ENCODE measurements at places on chromosomes 3 and 15.

- DNase-seq: peak; percentile 49
These were observed 57.7 kb downstream of the PRTG start for GRCh38 chr15:55685286-55685685.

- DNase-seq: no peak
These were observed 3.5 kb upstream of the ISG20 start for GRCh38 chr15:88635318-88635717.

- no peak for DNase-seq
These were observed 175.5 kb downstream of the ATG7 start for GRCh38 chr3:11447584-11448200.

DNA sequence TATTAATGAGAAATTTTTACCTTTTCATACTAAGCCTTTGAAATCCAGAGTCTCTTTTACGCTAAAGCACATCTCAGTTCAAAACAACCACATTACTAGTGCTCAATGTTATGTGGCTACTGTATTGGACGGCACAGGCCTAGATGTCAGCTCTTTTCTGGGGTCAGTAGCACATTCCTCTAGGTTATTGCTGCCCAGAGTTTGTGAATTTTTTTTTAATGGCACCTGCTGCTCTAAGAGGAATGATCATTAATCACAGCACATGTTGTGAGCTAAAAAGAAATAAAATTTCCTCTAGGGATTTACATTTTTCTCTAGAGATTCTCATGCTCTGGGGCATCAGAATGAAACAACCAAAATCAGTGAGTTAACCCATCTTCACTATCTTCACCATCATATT lies 436.8 kb upstream of the THBS1 start:
- DNase-seq: no peak

- peak; percentile 83 for DNase-seq
These were observed 18.1 kb upstream of the SLC22A13 start for GRCh38 chr3:38247366-38248035.

- peak; percentile 57 for DNase-seq
These were observed 85.9 kb upstream of the ABHD2 start for GRCh38 chr15:89002281-89002761.

DNA sequence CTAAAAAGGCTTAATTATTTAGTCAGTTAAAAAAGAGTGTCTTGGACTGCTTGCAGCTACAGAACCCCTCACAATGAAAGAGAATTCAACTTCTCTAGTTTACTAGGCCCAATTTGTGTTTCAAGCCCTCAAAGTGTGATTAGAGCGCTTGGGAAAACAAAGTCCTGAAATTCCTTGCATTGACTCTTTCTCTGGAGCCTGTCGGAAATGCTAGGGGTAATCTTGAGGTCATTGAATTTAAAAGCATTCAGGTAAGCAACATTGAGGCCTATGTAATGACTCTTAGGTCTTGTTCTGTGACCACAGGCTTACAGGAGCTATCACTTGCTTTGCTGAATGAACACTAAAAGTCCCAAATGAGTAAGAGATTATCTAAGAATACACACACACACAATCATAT lies 186.0 kb downstream of the NLGN1 start:
- DNase-seq: no peak

DNA sequence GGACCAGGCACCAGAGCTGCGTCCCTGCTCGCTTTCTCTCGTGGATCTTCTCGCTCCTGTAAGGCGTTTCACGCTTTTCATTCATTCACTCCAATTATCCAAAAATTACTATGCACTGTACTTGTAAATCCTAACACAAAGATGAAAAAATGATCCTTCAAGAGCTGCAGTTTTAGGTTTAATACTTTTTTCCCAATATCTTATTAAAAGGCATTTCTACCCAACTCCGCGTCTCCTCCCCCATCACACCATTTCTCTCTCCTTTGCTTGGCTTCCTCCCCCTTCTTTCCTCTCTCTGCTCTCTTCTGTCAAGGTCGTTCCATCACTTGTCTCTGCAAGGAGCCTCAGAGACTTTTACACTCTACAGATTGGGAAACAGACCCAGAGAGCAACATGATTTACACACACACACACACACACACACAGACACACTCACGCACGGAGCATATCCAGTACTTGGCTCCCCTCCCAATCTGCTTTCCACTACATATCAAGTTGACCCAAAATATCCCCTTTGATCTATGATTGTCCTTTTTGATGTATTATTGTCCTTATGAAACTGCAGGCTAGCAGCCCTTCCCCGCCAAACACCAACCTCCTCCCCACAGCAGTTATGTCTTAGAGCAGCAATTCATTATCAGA lies 479 bp upstream of the CLDN1 start:
- DNase-seq: peak; percentile 25

GRCh38 chr3:170651260-170651845 lies 65.5 kb upstream of the SLC7A14 start:
- DNase-seq: no peak

DNA sequence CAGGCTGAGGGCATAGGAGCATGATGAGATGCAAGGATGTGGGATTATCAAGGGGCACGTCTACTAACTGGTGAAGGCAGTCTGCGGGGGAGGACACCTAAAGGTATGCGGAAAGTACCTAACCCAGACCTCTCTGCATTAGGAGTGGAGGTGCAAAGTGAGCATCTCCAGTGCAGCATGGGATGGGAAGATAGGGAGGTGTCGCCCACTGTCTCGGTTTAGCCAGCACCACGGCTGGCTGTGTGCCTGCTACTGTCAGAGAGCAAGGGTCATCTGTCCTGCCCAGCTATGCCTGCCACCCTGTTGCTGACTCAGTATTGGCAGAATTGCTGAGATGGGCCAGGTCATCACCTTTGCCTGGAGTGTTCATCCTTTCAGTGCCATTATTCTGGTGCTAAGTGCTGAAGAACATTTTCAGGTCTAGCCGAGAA lies 40.1 kb downstream of the OXNAD1 start:
- no peak for DNase-seq

DNA sequence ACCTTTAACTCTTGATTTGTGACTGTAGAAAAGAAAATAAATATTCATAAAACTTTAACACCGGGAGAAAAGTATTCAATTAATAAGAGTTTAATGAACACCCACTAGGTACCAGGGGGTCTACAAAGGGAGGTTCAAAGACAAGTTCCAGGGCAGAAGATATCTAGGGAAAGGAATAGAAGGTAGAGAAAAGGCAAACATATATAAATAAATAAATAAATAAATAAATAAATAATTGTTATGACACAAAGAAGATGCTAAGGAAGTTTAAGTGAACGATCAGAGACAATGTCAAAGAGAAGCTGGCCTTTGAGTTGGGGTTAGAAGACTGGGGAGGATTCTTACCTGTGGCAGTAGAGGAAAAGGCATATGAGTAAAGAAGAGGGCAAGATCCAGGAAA lies 123.8 kb downstream of the NEDD4 start:
- no peak for DNase-seq

GRCh38 chr3:169478566-169479313 lies 184.8 kb downstream of the MECOM start:
- peak; percentile 6 for DNase-seq

- DNase-seq: peak; percentile 74
These were observed 261.2 kb downstream of the SHOX2 start for GRCh38 chr3:157844800-157845565.

DNA sequence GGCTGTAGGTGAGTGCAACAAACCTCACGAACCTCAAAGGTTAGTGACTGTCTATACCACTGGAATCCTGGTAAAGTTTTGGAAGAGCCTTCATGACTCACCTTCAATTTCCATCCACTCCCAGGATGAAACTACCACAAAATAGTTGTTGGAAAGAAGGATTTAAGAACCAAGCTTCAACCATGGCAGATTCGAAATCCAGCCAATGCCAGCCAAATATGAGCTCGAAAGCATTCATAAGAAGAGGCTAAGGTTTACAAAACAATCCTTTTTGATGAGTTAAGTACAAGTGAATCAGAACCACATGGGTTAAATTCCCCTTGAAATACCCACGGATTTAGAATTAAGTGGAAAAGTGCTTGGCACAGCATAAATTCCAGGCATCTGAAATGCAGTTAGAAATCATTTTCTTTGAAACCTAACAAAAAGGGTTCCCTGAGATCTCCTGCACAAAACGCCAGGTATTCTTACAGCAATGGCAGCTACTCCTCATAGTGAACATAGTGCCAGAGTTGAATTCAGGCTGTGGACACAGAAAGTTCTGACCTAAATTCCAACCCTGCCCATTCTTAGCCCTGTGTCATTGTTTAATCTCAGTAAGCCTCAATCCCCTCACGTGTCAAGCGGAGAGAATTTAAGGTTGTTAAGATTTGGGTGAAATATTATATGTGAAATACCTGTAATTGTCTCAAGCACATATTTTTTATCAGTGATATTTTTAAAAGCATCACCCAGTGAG lies 89.2 kb downstream of the FBN1 start:
- peak; percentile 56 for DNase-seq

DNA sequence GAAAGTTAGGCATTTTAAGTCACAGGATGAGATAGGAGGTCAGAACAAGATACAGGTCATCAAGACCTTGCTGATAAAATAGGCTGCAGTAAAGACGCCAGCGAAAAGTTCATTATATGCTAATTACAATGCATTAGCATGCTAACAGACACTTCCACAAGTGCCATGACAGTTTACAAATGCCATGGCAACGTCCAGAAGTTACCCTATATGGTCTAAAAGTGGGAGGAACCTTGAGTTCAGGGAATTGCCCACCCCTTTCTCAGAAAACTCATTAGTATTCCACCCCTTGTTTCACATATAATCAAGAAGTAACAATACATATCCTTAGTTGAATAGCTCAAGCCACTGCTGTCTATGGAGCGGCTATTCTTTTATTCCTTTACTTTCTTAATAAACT lies 92.7 kb upstream of the PLXND1 start:
- DNase-seq: no peak

- DNase-seq: peak; percentile 72
These were observed 17.9 kb upstream of the ABI3BP start for GRCh38 chr3:101011136-101011535.

DNA sequence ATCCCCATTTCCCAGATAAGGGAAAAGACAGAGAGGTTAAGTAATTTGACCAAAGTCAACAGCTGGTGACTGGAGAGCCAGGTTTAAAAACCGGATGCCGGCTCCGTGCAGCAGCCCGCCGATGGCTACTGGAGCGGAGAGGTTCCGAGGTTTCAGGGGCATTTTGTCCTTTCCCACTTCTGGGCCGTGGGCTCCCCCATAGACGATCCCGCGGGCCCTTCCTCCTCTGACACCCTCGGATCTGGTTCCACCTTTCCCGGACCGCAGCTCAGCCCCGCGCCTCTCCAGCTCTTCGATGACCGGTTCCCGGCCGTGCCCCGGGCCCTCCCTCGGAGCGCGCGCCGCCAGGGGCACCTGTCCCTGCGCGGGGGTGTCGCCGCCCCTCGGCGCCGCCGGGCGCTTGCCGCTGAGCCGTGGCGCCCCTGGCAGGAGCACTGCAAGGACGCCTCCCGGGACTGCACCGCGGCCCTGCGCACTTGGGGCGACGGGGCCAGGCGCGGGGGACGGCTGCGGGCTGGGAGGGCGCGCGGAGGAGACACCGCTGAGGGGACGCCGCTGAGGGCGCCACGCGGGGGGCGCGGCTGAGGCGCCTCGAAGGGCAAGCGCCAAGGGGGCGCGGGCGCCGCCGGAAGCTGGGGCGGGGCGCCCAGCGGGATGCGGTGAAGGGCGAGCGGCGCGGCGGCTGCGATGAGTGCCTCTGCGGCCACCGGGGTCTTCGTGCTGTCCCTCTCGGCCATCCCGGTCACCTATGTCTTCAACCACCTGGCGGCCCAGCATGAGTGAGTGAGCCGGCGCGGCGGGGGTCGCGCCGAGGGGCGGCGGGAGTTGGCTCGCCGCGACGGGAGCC lies at the start of gene TM6SF1:
TSS of gene TM6SF1 (plus strand) at position 652 of the 847 bp plus-strand sequence. CDS start at position 688, 36 bp downstream.
- no peak for DNase-seq

GRCh38 chr3:180040966-180041365 lies 4.2 kb upstream of the PEX5L start:
- no peak for DNase-seq

DNA sequence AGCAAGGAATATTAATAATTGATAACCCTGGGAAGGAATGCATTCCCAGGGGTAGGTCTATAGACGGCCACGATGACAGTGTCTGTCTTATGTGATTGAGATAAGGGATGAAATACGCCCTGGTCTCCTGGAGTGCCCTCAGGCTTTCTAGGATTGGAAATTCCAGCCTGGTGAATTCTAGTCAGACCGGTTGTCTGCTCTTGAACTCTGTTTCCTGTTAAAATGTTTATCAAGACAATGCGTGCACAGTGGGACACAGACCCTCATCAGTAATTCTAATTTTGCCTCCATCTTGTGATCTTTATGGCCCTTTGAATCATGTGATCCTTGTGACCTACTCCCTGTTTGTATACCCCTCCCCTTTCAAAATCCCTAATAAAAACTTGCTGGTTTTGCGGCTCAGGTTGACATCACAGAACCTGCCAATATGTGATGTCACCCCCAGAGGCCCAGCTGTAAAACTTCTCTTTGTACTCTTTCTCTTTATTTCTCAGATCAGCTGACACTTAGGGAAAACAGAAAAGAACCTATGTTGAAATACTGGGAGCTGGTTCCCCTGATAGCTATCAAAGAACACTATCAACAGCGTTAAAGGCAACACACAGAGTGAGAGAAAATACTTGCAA lies 183.3 kb downstream of the PDE8A start:
- DNase-seq: no peak

DNA sequence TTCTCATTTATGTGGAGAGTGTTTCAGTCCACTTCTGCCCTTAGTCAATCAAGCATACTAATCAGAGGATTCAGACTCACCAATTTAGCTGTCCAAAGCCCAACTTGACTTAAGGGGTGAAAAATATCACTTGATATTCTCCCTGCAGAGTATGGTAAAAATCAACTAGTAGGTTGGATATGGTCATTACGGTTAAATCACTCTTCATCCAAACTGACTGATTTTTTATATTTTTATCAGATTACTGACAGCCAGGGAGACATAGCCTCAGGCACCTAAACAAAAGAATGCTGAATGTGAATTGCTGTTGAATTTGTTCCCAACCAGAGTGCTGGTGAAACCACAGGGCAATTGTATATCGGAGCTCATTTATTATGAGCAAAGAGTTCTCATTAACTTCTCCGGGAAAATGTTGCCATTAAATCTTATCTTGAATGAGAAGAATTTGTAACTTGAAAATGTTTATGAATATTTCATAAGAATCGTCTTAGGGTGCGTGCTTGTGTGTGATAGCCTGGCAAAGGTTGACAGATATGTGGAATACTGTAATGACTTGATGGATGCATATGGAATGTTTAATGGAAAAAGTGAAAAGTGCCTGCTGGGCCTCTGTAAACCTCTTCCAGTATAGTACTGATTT lies 411.2 kb downstream of the NAALADL2 start:
- peak; percentile 66 for DNase-seq

DNA sequence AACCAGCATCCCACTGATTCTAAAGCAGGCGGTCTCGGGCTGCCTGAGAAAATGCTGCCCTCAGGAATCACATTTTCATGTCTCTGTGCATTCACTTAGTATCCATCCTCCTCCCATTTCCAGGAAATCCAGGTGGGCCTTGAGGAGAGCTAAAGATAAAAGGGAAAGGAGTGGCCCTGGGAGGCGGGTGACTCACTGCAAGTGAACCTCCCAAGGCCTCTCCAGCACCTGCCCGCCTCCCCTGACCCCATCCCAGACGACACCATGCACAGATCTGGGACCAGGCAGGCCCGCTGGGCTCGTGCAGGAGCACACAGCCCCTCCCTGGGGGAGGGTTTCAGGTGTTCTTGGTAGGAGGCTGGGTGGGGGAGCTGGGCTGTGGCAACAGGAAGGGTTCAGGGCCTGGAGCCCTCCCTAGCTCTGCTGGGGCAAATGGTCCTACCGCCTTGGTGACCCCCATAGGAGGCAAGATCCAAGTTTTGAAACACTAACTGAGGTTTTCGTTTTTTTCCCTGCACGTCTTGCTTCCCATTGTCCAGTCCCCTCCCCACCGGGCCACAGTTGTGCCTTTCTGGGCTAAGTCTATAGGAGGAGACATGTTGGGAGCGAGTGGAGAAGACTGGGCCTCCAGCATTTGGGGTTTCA lies 22.2 kb downstream of the MELTF start:
- DNase-seq: no peak

- no peak for DNase-seq
These were observed 67.1 kb downstream of the FEM1B start for GRCh38 chr15:68344600-68344999.
